Pancreas (tissue), 10 donors: ENCODE measurements at places on chromosomes 13 and 19. TPM values are rescaled to one million over a fixed set of nuclear protein-coding genes. Genes with fewer than 3 reads are reported as not detected.

The ATXN8OS gene
- total RNA-seq = not detected

The GRIK5 gene
- 2.9 TPM for total RNA-seq

The CEACAM1 gene
- 1.3 TPM for total RNA-seq

The VSTM2B gene
- total RNA-seq = not detected

The KLK1 gene
- 607 TPM for total RNA-seq

The OR7G3 gene
- not detected for total RNA-seq

The FSTL3 gene
- 14.5 TPM for total RNA-seq

DNA sequence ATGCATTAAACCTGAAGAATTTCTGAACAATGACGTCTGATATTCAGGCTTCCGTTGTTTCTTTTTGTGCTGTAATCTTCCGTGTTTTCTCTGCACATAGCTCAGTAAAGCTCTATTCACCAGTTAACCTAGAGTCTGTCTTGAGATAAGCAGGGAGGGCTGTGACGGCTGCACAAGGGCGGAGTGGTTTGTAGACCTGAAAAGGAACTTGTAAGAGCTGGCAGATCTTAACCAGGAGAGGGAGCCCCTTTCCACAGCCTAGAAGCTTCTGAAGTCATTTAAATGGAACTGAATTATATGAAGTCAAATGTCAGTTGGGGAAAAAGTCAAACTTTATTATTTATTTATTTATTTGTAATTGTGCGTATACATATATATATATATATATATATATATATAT is 27.5 kb downstream of the DPRX start:
- DNase-seq = no peak

- no peak for DNase-seq
Measured at GRCh38 chr19:47302249-47302648, 7.4 kb upstream of the C5AR1 start.

GRCh38 chr13:58655086-58655485 is 1023.5 kb downstream of the PCDH17 start:
- DNase-seq = no peak

- no peak for DNase-seq
Measured at GRCh38 chr13:20028953-20029352, 70.4 kb downstream of the ZMYM2 start.

- no peak for DNase-seq
Measured at GRCh38 chr13:25379011-25379410, 7.2 kb downstream of the ATP8A2 start.

DNA sequence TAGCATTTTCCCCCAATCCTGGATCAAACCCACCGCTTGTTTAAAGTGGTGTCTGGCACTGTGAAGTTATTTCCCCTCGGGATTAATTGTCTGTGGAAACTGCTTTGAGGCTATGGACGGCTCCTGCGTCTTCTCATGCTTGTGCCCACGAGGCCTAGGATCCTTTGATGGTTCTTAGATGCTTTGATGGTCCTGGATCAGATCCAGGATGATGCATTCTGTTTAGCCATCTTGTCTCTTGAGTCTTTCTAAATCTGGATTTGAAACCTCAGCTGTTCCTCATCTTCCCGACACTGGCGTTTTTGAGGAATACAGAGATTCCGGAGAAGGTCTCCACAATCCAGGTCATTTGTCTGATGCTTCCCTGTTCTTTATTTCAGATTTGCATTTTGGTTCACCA is 36.1 kb upstream of the USP29 start:
- DNase-seq = no peak
